ENCODE measurements at places on chromosomes 16 and 17.

DNA sequence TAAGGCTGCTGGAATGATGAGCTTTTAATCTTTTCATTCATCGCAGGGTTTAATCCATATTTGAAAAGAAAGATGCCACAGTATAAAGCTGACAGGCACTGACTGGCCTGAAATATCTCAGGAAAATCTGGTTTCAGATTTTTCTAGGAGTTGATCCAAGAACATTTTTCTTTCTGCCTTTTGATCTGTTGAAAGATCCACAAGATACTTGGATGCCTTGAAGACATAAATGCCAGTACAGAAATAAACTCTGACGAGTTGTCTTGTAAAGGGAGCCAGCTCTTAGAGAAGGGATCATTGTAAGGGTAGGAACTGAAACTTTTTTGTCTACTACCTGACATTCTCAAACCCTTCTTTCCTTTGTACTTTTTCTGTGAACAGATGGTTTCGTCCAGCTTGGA lies 25.4 kb upstream of the KRT20 start:
- DNase-seq = peak; percentile 89

GRCh38 chr16:19284207-19284606 lies 1.3 kb upstream of the CLEC19A start:
- DNase-seq = no peak

- no peak for DNase-seq
Measured at GRCh38 chr16:23836404-23837311, 875 bp downstream of the PRKCB start.

DNA sequence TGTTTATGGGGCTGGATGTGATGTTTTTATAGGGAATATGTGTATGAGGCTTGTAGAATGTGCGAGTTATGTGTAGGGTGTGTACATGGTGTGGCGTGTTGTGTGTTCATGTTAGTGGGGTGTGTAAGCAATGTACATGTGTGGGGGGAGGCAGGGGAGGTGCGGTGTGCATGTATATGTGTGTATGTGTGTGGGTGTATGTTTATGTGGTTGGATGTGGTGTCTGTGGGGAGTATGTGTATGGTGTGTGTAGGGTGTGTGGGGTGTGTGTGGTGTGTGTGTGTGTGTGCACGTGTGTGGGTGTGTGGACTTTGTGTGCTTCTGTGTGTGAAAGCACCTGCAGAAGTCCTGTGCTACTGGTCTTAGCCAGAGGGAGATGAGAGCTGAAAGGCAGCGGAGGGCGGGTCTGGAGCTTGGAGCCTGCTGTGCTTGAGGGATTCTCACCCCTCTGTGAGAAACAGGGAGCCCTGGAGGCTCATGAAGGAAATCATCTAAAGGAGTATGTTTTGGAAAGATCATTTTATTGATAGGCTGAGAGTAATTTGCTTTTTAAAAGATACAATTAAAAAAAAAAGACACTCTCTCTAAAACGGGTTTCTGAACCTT lies 222.7 kb downstream of the HS3ST4 start:
- DNase-seq = no peak

DNA sequence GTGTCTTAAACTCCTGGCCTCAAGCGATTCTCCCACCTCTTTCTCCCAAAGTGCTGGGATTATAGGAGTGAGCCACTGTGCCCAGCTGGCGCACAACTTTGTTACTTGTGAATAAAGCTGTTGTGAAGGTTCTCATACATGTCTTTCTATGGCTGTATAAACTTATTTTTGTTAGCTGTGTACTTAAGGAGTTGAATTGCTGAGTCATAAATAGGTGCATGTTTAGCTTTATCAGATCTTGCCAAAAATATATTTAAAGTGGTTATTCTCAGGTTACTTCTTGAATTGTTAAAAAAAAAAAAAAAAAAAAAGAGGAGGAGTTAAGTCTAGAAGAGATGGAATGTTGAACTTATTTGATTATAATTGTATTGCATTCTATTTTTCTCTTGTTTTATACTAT lies 47.6 kb upstream of the IRX3 start:
- no peak for DNase-seq

DNA sequence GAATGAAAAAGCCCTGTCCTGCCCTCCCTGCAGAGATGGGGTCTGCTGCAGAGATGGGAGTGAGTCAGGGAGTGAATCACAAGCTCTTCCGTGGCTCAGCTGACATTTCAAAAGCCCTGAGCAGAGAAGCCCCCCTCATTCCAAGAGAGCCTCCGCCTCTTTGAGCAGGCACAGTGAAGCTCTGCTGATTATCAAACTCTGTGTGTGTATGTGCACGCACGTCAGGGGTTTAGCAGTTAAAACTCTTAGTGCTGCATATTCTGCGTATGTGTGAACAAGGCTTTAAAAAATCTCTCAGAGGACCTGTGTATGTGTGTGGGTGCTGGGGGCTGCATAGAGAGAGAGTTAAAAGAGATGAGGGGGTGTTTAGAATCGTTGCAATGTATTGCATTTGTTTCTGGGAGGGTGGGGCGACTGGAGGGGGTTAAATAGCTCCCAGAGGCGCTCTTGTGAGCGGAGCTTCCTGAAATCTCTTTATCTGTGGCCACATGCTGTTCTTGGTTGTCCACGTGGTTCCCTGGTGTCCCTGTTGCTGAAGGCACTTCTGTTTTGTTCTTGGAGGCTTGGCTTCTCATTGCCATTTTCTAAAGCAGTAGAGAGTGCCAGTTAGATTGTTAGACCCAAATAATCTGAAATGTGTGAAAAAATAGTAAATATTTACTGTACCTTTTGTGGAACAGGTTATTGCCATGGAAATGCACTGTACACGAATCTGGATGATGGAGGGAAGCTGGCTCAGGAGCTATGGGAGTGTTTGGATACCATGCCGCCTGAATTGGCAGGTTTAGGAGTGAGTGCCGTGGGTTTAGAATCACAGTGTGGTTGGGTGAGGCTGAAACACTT lies 116.6 kb downstream of the PRKCB start:
- DNase-seq = no peak

DNA sequence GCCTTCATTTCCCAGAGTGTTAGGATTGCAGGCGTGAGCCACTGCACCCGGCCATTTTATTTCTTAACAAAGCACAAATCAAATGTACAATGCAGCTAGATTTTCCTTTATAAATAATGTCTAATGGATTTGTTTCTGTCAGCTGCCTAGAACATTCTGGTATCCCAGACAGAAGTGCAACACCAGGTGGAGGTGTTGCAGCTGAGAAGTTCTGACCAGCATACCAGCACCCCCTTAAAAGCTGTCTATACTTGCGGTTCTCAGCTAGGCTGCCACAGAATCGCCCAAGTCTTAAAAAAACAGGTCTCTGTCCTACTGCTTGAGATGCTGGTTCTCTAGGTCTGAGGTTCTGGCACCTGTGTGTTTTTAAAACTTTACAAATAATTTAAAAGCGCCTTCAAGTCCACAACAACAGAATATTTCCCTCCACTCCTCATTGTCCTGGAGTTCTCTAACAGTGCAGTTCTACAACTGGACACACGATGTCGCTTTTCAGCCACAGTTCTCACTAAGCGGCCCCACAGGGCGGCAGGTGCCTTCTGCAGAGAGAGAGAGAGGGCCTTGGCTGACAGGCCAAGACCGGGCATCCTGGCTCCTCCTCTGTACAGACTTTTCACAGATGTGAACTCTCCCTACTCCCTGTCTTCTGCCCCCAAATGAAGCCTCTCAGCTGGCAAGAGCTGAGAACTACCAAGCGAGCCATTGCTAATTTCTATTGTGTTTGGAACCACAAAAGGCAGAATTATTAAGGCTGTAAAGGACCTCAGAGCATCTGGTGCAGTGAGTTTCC lies 32.6 kb upstream of the MEOX1 start:
- DNase-seq = peak; percentile 76

- no peak for DNase-seq
Measured at GRCh38 chr17:40448213-40448638, 5.0 kb downstream of the IGFBP4 start.

- DNase-seq = no peak
Measured at GRCh38 chr16:52035436-52035835, 511.5 kb downstream of the TOX3 start.

GRCh38 chr17:8665684-8666083 lies 35.2 kb upstream of the MYH10 start:
- DNase-seq = no peak

- no peak for DNase-seq
Measured at GRCh38 chr16:50924759-50925545, 183.1 kb downstream of the CYLD start.

GRCh38 chr16:23668225-23668624 lies 10.5 kb upstream of the PLK1 start:
- DNase-seq = no peak

All from AG10803 (cell line).